SK-N-DZ (cell line): ENCODE measurements at places on chromosomes 7 and 10.

- DNase-seq = no peak
Observed at GRCh38 chr7:140239653-140239935, 62.8 kb upstream of the KDM7A start.

GRCh38 chr10:119306514-119306951 is 99.2 kb downstream of the GRK5 start:
- DNase-seq = no peak

- no peak for DNase-seq
Observed at GRCh38 chr7:113071465-113071864, 15.2 kb downstream of the GPR85 start.

- DNase-seq = no peak
Observed at GRCh38 chr10:121765204-121765603, 162.6 kb downstream of the ATE1 start.

GRCh38 chr7:27745064-27745583 is 5.2 kb downstream of the TAX1BP1 start:
- DNase-seq = peak; percentile 44

- DNase-seq = no peak
Observed at GRCh38 chr7:50793120-50793946, 10.6 kb upstream of the GRB10 start.

DNA sequence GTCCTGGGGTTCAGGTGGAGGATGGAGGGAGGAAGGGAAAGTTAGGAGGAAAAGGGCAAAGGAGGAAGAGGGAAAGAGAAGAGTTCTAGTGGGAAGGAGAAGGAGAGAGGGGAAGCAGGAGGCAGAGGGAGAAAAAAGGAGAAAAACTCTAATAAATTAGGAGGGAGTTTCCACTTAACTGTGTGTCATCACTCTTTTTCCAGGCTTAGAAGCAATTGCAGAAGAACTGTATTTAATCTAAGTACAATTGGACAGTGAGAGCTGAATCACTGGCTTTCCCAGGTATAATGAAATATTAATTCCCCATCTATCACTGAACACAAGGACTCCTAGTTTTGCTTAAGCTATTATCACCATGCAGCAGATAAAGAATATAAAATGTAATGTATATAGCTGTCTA is 76.8 kb downstream of the CREB3L2 start:
- DNase-seq = no peak

GRCh38 chr7:43647339-43647672 is 64.4 kb downstream of the STK17A start:
- DNase-seq = no peak

- no peak for DNase-seq
Observed at GRCh38 chr7:75718390-75719031, 20.2 kb downstream of the HIP1 start.

GRCh38 chr7:91379236-91379635 is 115.0 kb downstream of the FZD1 start:
- no peak for DNase-seq

DNA sequence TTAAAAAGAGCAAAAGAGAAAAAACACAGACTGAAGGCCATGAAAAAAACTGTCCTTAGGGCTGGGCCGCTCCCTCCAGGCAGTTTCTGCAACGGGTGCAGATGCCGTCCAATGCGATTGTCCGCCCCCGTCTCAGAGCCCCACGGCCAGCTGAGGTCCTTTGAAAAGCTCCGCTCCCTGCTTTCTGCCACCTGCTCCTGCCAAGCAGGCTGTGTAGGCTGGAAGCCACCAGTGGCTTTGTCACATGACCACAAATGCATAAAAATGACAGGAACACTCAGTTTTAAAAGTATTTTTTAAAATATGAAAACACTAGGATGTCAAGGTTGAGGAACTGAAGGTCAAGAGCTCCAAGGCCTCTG is 71.7 kb downstream of the AMZ1 start:
- DNase-seq = no peak

DNA sequence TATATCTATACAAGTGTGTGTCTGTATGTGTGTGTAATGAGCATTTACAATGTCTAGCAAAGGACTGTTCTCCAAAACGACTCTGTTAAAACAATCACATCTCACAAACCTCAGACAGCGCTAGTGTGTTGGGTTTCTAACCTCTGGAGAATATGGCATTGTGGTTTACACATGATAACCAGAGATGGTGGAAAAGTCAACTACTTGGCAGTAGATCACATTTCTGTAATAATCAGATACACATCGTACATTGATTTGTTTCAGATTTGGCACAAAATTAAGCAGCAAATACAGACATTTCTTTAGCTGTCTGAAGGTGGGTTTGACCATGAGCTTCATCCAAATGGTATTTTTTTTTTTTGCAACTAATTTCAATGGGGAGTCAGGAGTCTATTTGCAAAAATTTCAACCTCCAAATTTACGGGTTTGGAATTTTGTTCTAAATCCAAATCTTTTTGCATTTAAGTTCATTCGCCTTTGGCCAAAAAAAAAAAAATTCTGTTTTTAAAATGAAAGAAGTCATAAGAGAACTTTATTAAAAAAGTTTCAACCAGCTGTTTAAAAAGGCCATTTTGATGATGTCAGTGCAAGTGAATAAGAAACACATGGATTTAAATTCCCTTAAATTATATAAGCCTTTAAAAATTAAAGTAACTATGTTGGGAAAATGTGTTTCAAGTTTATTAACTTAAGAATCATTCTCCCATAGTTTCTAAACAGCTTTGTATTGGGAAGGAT is 127.8 kb downstream of the TMEM26 start:
- DNase-seq = no peak

- DNase-seq = peak; percentile 89
Observed at GRCh38 chr7:100602889-100603725, 944 bp downstream of the PCOLCE start.

GRCh38 chr7:142771353-142771723 is 568 bp downstream of the PRSS2 start:
- no peak for DNase-seq

DNA sequence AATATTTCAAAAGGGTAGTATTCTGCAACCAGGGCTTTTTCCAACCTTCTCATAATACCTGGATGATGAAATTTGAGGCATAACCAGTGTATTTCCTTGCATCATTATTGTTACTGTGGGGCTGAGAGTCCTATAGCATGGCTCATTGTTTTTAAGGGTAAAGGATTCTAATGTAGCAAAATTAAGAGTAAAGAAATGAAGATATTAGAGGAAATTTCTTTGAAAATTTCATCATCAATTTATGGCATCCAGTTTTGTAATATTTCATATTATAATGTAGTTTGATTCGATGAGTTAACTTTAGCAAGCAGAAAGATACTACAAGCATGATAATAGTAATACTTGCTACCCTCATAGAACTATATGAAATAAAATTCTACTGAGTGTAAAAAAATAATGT is 387.3 kb upstream of the LRGUK start:
- no peak for DNase-seq

GRCh38 chr10:127928021-127928806 is 21.3 kb downstream of the PTPRE start:
- DNase-seq = peak; percentile 9

DNA sequence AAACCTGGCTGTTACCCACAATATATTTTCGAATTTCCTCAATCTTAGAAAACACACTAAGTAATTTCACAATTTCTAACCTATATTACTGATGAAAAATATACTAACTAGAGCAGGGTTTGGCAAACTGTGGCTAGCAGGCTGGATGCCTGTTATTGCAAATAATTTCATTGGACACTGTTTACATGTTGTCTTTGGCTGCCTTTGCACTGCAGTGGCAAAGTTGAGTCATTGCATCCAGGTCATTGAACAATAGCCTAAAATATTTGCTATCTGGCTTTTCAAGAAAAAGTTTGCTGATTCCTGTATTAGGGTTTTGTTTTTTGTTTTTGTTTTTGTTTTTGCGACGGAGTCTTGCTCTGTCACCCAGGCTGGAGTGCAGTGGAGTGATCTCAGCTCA is 47.2 kb downstream of the KIF11 start:
- DNase-seq = no peak

- DNase-seq = peak; percentile 20
Observed at GRCh38 chr7:86904949-86905834, 154.3 kb downstream of the ELAPOR2 start.

- peak; percentile 14 for DNase-seq
Observed at GRCh38 chr7:88401009-88401623, 94.4 kb upstream of the STEAP4 start.
